ENCODE measurements at places on chromosomes 13 and 19.

DNA sequence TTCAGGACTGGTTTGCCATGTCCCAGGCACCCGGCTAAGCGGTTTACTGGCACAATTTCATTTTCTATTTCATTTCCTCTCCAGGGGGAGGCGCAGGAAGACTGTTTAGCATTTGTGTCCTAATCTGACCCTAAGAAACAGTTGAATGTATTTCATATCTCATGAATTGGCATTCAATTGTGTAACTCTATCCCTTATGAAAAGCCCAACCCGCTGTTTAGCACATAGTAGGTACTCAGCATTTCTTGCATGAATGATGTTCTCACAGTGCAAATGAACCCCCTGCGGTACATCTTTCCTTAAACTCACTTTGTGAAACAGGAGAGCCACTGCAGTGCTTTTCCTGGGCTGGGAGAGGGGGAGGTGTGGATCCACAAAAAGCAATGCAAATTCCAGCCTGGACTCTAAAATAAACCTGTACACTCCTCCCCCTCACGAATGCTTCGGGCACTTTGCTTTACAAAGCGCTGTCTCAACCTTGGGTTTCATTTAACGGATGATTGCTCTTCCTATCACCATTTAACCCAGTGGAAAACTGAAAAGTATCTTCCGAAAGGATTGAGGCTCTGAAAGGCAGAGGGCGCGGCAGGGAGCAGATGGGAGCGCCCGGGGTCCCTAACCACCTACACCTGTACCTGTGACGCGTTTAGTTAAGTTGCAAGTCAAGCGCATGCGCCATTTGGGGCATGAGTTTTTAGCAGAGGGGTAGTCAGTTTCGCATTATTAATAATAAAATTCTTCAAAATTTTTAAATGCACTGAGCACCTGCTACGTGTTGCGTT lies 1.2 kb upstream of the EEF2 start:
- peak; percentile 86 for DNase-seq

DNA sequence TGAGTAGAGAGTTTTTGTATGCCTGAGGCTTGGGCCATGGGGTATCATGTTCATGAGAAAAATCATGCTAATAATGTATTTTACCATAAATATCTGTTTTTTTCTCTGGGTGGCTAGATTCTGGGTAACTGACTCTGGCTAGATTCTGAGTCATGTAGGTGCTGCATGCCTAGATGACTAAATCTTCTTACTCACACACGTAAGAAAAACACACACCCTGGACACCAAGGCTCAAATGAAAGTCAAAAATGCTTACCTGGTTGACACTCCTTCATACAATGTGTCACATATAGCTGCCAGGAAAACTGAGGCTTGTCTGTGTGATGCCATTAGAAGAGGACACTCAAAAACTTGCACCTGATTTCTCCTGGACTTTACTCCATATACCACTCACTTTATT lies 597.4 kb upstream of the SLITRK1 start:
- DNase-seq = no peak

- no peak for DNase-seq
Measured at GRCh38 chr13:103358255-103358932, 292.2 kb upstream of the SLC10A2 start.

GRCh38 chr13:70908795-70909194 lies 800.5 kb upstream of the KLHL1 start:
- no peak for DNase-seq

- no peak for DNase-seq
Measured at GRCh38 chr13:95182570-95183265, 118.5 kb downstream of the ABCC4 start.

DNA sequence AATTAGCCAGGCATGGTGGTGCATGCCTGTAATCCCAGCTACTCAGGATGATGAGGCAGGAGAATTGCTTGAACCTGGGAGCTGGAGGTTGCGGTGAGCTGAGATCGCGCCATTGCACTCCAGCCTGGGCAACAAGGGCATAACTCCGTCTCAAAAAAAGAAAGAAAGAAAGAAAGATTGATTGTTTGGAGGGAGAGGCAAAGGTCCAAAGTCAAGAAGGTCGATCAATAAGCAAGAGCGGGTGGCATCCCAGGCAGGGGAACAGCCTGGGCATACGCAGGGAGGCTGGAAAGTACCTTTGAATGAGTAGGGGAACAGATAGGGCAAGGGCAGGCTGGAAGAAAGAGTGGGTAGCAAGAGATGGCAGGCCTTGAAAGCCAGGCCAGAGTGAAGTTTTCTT lies 11.9 kb upstream of the APOC4 start:
- no peak for DNase-seq
